ENCODE measurements at places on chromosomes 1 and 21.
A peak's percentile ranks its signal among the peaks of the same experiment; 100 is the strongest.

- no peak for DNase-seq
These were observed 87.9 kb upstream of the CSF3R start for GRCh38 chr1:36570478-36571060.

- no peak for DNase-seq
These were observed 58.1 kb downstream of the SCCPDH start for GRCh38 chr1:246782120-246782900.

DNA sequence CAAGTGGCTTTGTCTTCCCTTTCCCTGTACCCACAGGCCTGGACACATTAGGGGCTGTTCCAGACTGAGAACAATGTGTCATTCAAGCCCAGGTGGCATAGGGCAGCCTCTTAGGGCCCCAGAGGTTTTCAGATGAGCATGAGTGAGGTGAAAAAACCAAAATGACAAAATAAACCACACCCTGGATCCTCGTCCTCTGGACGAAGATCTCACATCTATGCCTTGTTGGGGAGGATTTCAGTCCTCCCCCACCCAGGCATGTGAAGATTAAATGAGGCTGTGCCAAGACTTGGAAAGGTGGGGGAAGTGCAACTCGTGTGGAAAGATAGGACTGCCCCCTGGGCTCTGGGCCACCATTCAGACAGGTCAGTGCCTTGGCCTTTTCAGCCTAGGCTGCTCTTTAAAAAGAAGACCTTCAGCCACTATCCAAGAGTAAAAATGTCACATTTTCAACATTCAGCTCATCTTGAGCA is 32.8 kb upstream of the IL19 start:
- DNase-seq: no peak

DNA sequence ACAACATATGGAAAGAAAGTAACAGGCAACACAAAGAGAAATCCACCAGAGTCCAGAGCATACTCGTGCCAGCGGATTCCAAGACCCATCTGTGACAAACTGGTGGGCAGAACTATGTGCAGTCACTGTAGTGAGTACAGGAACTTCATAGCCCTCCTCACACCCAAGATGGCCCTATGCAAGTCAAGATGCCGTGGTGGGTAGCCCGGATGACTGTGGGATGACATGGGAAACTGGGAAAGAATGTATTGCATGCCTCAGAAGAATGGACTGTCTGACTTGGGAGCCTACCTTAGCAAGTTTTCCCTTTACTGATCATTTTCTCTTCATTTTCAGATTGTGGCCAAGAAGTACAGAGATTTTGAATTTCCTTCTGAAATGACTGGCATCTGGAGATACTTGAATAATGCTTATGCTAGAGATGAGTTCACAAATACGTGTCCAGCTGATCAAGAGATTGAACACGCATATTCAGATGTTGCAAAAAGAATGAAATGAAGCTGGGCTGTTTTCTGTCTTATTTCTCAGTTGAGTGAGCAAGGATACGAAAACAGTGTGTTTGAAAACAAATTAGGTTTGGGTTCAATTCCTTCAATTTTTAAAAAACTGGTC is 47.3 kb downstream of the CLIC6 start:
- DNase-seq: no peak

DNA sequence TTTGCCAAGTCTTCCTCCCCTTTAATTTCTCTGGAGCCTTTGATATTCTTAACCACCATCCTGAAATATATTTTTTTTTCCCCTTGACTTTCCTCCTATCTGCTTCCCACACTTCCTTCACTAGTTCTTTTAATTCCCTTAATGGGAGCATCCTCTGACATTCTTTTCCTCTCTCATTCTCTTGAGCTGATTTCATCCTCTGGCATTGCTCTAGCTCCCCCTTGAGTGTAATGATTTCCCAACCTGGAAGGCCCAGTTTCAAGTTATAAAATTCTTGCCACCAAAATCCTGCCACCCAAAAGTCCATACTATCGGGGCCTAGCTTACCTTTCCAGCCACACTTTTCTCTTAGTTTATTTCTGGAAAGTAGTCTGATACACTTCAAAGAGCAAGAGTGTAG is 39.5 kb upstream of the UBE2U start:
- no peak for DNase-seq

DNA sequence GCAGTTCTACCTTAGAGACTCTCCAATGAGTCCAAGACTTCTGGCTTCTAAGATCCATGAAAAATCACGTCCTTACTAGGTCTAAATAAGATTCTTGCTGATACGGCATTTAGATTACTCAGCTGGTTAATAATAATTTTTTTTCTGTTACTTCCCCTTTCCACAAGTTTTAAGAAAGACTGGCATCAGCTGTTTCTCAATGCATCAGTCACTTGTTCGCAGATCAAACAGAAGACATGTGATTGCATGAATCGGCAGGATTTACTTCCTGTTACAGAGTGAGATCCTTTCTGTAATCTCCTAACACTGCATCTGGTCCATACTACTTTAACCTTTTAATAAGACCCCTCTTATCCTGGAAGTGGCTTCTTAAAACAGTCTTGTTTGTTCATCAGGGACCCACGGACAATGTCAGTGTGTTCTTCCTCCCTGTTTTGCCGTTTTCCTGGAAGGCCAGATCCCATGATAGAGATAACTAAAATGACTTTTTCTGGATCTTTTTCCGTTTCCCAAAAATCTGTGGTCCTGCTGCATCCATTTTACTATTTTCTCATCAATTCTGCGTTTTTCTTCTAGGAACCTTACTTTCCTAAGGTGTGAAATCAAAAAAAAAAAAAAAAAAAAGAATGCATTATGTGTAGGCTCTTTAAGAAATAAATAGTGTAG is 6.1 kb downstream of the NPL start:
- DNase-seq: no peak

GRCh38 chr1:53681977-53682685 is 56.8 kb downstream of the GLIS1 start:
- no peak for DNase-seq

GRCh38 chr1:25878690-25879089 is 3.2 kb upstream of the PAQR7 start:
- no peak for DNase-seq

DNA sequence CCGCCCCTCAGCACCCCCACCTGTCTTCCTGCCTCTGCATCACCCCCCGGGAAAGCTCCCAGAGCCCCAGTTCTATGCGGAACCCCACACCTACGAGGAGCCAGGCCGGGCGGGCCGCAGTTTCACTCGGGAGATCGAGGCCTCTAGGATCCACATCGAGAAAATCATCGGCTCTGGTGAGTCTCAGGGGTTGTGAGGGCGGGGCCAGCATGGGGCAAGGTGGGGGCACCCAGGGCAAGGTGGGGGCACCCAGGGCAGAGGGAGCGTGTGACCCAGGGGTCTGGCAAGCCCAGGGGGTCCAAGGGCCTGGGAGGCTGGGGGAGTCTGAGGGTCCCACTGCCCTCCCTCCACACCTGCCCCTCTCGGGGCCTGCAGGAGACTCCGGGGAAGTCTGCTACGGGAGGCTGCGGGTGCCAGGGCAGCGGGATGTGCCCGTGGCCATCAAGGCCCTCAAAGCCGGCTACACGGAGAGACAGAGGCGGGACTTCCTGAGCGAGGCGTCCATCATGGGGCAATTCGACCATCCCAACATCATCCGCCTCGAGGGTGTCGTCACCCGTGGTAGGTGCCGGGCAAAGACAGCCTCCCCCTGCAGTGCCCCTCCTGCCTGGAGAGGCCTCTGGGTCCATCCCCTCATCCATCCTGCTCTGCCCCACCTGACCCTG is 34.1 kb downstream of the EPHA8 start:
- DNase-seq: no peak

DNA sequence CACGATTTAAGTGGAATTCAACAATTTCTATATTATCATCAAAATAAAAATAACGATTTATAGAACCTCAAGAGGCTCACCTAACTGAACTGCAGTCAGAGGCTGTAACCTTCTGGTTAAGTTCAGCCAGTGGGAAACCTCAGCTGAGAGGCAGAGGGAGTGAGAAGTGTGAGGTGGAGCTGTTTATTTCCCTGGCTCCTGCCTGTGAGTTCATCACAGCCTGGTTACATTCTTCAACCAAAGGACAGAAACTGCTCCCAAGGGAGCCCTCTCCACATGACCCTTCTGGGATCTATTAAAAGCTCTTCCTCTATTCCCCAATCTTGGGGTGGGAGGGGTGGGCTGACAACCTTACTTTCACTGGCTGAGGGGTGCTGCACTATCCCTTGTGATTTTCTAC is 22.2 kb downstream of the DYNLT5 start:
- DNase-seq: no peak

DNA sequence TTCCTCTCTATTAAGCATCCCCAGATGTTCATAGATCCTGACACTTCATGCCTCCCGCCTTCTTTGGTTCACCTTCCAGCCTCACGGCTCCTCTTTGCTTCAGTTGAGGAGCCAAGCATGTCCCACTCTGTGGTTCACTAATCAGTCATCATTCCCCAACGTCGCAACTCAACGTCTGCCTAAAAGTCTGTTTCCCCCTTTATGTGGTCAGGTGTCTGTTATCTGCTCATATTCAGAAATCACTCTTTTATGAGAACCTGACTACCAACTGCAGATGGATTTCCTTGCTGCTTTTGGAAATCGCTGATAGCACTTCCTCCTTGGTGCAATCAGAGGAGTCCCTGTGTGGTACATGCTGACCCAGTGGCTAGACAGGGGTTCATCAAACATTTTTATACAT is 94.1 kb upstream of the VANGL1 start:
- DNase-seq: no peak

DNA sequence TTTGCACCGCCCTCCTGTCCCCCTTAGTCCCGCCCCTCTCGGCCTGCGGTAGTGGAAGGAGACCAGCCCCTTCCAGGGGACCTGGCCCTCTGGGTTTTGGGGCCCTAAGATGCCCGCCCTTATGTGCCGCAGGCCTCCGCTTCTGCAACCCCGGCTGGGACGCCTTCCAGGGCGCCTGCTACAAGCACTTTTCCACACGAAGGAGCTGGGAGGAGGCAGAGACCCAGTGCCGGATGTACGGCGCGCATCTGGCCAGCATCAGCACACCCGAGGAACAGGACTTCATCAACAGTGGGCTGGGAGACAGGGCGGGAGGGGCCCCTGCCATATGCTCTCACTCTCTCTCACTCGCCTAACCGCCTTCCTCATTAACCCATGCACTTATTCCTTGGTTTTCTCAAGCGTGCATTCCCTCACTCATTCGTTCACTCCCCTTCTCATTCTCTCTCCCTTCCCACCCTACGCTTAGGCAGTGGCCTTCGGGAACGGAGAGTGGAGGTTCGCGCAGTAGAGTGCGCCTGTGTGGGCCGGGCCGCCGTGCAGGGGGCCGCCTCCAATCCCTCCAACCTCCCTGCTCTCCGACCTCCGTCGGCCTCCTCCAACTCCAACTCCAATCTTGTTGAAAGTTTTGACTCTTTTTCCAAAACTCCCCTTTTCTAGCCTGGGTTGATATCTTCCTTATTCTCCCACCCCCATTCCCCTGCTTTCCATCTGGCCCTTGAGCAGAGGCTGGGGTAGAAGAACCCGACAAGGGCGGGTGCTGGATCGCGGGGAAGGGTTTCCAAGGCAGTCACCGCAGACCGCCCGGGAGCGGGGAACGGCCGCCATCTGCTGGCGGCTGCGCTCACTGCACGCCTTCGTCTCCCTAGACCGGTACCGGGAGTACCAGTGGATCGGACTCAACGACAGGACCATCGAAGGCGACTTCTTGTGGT is 15.2 kb downstream of the BCAN start:
- DNase-seq: peak; percentile 54

- no peak for DNase-seq
These were observed 72.2 kb downstream of the ATF6 start for GRCh38 chr1:161838362-161838761.

DNA sequence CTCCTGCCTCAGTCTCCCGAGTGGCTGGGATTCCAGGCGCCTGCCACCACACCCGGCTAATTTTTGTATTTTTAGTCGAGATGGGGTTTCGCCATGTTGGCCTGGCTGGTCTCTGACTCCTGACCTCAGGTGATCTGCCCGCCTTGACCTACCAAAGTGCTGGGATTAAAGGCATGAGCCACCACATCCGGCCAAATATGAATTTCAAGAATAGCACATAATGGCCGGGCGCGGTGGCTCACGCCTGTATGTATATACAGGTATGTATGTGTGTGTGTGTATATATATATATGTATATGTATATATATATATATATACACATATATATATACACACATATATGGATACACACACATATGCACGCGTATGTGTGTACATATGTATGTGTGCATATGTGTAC is 95.2 kb downstream of the ZP4 start:
- no peak for DNase-seq

DNA sequence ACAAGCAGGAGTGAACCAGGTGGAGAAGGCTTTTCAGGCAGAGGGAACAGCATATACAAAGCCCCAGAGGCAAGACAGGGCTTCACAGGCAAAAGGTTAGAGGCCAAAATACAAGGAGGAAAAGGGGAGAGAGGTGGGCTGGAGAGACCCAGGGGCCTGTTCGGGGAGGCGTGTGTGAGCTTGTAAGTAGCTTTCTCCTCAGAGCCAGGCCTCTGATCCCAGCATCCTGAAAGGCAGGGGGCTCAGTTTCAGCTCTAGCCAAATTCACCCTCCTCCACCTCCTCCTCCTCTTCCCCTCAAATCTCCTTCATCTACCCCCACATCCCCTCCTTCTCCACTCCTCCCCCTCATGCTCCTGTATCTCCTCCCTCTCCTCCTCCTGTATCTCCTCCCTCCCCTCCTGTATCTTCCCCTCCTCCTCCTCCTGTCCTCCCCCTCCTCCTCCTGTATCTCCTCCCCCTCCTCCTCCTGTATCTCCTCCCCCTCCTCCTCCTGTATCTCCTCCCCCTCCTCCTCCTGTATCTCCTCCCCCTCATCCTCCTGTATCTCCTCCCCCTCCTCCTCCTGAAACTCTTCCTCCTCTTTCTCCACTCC is 148.6 kb downstream of the ST6GALNAC5 start:
- DNase-seq: no peak

DNA sequence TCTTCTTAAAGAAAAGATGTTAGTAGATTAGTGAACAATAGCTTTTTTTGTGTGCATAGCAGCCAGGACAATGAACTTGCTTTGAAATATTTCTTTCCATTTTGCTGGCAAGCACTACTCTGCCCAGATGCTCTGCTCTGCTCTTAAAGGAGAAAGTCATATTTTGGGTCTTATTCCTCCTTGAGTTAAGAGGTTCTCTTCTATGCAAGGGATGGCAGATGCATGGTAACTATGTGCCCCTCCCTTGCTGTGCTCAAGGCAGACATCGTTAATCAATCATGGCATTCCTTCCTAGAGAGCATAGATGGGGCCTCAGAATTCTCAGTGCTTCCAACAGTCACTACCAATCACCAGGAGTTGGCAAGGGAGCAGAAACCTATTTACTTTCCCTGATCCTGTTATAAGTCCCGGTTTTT is 27.6 kb downstream of the NIPAL3 start:
- DNase-seq: no peak

- DNase-seq: no peak
These were observed 29.9 kb upstream of the ERRFI1 start for GRCh38 chr1:8055973-8056372.

- no peak for DNase-seq
These were observed 14.5 kb upstream of the MX1 start for GRCh38 chr21:41411449-41412089.
